ENCODE measurements at places on chromosomes 4 and X. TPM values are rescaled to one million over a fixed set of nuclear protein-coding genes. Genes with fewer than 3 reads are reported as not detected.

Gene PCDH7
- total RNA-seq = 52.8 TPM

Gene RTL3
- total RNA-seq = not detected

Gene FDCSP
- total RNA-seq = not detected

Gene VCX2
- not detected for total RNA-seq

Gene TMEM31
- 0.14 TPM for total RNA-seq

Gene TNIP3
- 0.28 TPM for total RNA-seq

Gene PGAM4
- total RNA-seq = not detected

Gene F8A3
- 0.55 TPM for total RNA-seq

Gene ASMTL
- 14.1 TPM for total RNA-seq

Gene CWH43
- not detected for total RNA-seq

Gene PRSS12
- total RNA-seq = 34.1 TPM

Gene DCAF16
- total RNA-seq = 21.2 TPM

Data from smooth muscle cell of bladder (primary cell).